Stimulated activated CD8-positive, alpha-beta memory T cell treated with anti-CD3 and anti-CD28 coated beads, Interleukin-4, amount 100 ng/mL, for 1 hour (primary cell): ENCODE measurements at places on chromosomes 5 and 9.

DNA sequence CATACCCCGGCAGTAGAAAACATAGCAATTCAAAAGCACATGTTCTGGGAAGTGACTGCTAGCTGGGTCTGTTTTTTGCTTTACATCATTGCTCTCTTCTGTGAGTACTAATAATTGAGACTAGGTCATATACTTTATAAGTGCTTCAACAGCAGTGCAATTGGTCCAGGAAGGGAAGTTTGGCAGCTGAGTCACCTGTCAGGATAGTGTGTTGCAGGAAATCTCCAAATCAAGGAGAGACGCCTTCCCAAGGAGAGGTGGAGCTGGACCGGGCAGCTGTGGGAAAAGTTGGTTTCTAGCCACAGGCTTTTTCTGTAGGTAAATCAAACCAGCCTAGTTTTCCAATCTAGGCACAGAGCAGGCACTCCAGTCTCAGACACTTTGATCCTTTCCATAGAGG is 330.1 kb downstream of the ENC1 start:
- DNase-seq: no peak

DNA sequence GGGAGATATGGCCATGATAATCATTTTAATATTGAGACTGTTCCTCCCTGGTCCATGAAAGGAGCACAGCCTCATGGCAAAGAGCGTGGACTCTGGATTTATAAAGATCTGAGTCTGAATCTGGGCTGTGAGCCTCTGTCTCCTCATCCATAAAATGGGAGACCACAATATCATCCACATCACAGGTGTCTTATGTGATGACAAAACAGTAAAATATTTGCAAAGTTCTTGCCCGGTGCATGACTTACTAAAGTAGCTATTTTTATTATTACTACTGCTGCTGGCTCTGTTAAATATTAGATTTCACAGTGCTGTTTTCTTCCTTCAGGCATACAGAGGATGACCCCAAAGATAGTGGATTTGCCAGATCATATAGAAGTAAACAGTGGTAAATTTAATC is 74.1 kb downstream of the TEK start:
- no peak for DNase-seq

DNA sequence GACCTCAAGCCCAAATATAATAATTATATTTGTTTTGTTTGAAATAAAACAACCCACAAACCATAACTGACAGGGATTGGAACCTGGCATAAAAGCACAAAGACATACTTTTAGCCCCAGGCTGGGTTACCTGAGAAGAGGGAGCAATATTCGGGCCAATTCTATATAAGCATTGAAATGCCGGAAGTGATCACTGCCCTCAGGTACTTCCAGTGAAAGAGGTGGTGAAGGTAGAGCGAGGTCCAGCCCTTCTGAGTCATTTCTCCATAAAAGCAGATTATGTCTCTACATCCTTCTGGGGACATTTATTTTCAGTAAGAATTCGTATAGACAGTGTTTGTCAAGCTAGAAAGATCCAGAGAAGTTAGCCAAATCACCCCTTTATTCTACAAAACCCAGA is 59.6 kb downstream of the GCNT4 start:
- no peak for DNase-seq

- DNase-seq: no peak
Observed at GRCh38 chr5:176609724-176610434, at the start of gene GPRIN1. TSS of gene GPRIN1 (minus strand) at chr5:176610156. CDS start at chr5:176599834, 10,322 bp downstream.

DNA sequence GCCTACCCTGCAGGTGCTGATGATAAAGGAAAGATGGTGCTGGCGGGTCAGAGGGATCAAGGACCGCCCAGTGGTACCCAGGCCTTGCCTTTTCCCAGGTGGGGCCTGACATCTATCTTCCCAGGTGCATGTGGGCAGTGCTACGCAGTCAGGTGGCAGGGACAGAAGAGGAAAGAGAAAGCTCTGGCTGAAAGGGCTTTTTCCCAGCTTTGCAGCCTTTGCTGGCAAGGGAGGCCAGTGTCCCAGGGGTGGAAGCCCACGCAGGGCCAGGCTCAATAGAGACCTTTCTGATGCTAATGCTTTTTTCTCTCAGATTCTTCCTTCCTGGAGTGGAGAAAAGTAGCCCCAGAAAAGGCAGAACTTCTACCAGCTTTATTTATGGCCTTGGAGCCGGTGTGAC is 36.7 kb downstream of the FABP6 start:
- DNase-seq: no peak

DNA sequence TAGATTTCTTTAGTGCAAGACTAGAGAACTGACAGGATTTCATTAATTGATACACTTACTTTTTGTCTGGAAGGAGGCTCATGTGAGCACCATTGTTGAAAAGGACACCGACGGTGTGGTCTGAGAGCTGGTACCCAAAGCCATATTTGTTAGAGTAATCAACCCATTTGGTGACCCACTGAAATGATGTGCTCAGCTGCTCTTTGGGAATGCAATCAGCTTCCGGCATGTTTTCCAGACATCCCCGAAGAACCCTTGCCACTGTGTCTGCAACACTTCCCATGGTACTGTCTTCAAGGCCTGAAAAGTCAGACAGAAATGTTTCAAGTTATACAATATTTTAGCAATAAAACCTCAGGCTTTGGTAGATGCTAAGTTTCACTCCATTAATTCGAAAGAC is 4.4 kb downstream of the PLK2 start:
- no peak for DNase-seq

DNA sequence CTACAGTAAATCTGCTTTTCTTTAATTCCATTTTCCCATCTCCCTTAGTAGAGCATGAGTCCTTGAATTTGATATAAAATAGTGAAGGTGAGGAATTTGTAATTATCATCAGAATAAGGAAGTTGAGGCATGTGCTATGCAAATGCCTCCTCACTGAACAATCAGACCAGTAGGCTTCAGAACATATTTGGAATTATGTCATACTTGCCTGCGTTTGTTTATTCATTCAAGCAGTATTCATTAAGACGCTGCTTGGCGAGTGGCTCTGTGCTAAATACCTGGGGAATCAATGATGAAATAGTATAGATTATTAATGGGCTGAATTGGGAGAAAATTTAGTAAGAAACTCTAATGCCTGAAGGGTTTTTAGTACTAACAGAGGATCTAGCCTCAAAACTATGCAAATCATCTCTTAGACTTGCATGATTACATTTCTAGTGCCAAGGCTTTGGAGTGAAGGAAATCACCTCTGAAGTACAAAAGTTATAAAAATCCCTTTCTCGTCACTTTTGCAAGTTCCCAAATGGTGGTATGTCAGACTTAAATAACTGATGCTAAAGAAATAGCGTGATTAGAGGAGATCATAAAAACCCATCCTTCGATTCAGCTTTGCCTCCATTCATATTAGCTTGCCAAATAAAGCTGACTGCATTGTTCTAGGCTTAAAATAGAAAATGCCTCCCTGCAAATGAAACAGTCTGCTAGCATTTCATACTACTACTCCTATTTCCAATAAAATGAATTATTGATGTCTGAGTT is 141.7 kb downstream of the PCSK5 start:
- no peak for DNase-seq

DNA sequence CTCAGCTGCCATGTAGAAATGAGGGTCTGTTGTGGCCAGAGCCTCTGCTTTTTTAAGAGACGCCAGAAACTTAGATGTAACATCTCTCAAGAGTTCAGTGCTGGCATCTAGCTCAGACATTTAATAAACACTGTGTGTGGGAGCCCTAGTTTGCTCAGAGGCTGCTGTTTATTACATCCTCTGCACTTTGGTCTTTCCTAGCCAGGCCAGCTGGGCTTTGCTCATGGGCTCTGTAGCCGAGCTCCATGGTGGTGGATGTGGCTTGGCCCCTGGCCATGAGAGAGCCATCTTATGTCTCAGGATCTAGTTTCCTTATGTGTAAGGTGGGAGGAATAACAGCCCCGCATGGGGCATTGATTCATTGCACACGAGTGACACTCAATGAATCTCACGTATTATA is 30.0 kb downstream of the ARHGEF37 start:
- no peak for DNase-seq

GRCh38 chr5:172553903-172554302 is 87.2 kb upstream of the NEURL1B start:
- DNase-seq: no peak
